ENCODE measurements at places on chromosomes 3 and 15.

DNA sequence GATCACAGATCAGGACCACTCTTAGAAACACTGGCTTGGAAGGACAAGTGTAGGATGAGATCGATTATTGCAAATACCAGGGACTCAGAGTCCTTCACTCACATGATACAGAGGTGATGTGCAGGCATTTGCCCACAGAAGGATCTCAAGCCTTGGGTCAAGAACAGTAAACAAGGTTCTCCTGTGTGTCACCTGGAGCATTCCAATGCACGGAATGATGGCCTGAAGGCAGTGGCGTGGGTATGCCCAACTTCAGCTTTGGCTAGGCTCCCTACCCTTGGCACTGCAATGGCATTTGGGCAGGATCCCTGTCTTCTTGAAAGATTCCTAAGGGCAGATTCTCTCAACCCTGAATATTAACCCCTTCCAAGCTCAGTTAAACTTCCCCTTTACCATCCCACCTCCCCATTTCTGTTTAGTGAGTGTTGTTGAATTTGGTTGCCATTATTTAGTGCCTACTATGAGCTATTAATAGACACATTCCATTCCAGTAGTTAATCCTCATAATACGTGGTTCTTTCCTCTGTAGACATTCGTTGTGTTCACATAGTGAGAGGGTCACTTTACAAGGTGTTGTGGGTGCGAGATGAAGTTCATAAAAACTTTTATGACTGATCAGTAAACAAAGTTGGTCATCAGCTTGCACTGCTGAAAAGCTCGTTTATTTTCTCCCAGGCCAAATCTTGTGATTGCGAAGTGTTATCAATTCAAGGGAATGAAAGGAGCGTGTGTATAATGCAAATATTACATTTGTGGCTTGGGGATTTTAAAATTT, 1.1 kb upstream of the LZTFL1 start:
- no peak for DNase-seq

DNA sequence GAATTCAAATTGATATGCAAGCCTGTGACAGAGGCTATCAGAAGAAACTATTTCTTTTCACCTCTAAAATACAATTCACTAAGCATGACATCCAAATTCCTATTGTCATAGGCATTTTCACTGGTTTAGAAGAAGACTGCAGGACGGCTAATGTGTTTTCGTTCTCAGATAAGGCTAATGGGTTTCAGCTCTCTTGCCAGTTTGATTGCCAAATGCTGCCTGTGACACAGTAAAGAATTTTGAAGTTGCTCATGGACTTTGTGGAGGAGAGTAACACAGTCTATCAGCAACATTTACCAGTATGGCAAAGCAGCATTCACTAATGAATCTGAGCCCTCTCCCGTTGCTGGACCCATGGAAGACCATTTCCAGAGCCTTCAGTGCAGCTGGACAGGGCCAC, 948.1 kb downstream of the FHIT start:
- no peak for DNase-seq

- DNase-seq = no peak
Observed at GRCh38 chr3:179100652-179101051, 29.0 kb upstream of the ZMAT3 start.

DNA sequence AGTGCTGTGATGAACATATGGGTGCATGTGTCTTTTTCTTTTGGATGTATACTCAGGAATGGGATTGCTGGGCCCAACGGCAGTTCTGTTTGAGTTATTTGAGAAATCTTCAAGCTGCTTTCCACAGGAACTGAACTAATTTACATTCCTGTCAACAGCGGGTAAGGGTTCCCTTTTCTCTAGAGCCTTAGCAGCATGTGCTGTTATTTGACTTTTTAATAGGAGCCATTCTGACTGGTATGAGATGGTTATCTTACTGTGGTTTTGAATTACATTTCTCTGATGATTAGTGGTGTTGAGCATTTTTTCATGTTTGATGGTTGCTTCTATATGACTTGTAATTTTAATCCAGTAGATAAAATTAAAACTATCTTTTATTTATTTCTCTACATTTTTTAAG, 1168.6 kb upstream of the ALCAM start:
- no peak for DNase-seq

GRCh38 chr3:133595341-133595740, 21.9 kb downstream of the CDV3 start:
- DNase-seq = no peak

DNA sequence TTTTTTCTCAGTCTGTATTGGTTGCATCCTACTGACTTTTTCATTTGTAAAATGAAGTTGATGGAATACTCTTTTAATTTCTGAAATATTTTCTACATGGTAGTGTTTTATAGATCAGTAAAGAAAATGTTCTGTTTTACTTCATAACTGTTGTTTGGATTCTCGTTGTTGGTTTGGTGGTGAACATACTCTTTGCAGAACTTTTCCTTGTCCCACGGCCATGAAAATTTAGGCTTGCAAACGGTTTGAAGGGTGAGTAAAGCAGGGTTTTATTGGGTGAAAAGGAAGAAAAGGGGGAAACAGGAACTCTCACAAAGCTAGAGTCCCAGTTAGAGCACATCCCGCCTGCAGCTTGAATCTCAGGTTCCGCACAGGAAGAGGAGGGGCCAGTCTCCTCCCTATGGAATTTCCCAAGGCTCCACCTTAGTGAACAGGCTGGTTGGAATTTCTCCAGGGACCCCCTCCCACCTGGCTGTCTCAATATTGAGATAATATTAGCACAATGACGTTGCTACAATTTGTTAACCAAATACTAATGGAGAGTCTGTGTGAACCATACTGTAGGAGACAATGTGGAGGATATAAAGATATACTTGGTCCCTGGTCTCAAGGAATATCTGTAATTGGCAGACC, 5.6 kb downstream of the PDCD6IP start:
- no peak for DNase-seq

DNA sequence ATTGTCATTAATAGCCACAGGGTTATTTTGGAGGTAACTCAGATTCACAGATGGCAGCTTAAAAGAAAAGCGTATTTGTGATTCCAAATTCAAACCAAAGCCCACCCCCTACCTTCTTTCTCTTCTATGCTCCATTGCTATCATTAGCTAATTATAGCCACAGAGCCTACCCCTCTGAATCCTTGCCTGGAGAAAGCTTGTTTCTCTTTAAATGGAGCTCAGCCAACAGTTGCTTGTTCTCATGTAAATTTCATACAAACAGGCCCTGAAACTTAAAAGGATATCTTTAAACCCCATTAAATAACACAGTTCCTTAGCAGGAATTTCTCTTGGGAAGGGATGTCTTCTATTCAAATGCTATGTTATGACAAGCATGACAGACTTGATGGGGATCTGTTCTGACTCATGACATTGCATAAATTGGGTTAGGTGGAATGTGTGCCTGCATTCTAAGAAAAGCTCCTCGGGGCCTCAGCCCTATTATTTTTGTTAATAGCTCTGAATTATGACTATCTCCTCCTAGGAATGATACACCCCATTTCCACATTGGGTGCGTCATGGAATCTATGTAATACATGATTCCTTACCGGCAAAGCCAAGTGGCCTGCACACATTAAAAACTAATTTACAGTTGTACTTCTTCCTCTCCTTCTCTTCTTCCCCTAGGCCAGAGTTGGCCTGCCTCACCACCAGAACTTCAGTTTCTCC, 265.8 kb downstream of the TAFA4 start:
- no peak for DNase-seq

GRCh38 chr3:33420966-33421365, 19.2 kb downstream of the UBP1 start:
- no peak for DNase-seq

DNA sequence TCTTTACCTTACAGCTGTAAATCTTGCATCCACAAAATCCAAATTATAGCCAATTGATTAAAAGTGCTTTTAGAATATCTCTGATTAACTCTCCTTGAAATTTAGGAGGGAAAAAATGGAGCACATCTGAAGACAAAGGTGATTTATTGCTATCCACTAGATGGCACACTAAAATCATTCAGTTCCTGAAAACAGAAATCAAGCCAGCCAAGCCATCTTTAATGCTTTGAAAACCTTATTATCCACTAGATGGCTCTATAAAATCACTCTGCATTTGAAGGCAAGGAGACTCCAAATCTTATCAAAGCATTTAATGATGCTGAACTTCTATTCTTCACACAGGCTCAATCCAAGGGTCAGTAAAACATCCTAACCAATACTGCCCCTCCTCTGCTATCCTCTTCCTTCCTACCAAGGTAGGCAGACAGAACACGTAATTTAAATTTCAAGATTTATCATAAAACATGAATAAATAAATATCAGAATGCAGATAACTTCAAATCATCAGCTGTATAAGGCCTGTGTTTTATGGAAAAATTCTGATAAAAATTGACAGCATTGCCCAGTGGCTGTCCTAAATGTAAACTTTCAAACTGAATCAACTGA, 48.4 kb downstream of the GOLIM4 start:
- DNase-seq = no peak

DNA sequence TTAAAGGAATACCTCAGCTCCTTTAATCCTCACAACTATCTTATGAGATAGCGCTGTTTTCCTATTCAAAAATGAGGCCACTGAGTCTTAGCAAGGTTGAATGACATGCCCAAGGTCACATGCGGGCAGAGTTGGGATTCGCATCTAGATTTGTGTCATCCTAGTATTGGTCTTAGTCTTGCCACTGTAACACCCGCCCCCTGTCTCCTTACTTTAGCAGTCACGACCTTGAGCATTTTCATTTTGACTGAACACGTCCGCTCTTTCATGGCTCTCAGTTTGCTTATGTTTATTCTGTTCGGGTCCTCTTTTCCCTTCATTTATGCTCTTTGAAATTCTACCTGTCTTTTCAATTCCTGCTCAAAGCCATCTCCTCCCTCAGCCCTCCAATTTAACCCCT, 112.5 kb upstream of the CADPS start:
- no peak for DNase-seq

DNA sequence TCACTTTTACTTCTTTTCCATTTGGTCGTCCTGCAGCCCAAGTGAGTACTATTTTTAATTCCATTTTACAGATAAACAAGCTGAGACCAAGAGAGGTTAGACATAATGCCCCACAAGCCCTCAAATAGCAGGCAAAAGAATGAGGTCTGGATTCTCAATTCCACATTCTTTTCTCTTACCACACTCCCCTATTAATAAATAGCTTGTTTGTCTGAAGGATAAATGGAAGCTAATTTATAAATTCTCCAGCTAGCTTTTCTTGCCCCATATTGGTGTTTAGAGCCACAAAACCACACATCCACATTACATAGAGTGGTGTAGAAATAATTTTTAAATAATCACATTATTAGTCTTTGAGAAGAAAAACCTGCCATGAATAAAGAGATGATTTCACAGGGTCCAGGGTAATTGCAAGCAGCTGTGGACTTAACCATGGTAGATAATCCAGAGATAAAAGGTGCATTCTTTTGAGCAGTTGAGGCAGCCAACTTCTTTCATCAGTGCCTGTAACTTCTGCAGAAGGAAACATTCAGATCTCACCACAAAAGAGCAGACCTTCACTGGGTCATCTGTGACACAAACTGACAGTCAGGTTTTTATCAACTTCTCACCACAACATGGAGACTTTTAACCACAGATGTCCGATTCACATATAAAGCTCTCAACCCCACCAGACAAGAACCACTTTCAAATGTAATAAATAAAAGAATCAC, 313.4 kb upstream of the STT3B start:
- DNase-seq = no peak

- no peak for DNase-seq
Observed at GRCh38 chr3:67635257-67635656, 19.2 kb downstream of the SUCLG2 start.

DNA sequence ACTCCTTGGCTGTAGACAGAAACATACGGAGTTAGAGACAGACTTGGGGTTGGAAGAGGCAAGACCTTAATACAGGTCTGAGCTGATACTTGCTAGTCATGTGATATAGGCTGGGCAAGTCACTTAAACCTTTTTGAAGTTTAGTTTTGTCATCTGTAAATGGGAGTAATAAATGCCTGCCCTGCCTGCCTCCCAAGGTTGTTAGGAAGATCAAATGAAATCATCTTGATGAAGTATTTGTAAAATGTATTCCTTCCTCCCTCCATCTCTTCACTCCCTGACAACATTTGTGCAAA, 2.9 kb downstream of the PXK start:
- DNase-seq = no peak

- DNase-seq = no peak
Observed at GRCh38 chr15:36608180-36608579, 28.8 kb downstream of the CDIN1 start.

GRCh38 chr15:84822653-84823281, 5.6 kb downstream of the ALPK3 start:
- no peak for DNase-seq

GRCh38 chr3:64696896-64697295, 9.1 kb upstream of the ADAMTS9 start:
- no peak for DNase-seq

DNA sequence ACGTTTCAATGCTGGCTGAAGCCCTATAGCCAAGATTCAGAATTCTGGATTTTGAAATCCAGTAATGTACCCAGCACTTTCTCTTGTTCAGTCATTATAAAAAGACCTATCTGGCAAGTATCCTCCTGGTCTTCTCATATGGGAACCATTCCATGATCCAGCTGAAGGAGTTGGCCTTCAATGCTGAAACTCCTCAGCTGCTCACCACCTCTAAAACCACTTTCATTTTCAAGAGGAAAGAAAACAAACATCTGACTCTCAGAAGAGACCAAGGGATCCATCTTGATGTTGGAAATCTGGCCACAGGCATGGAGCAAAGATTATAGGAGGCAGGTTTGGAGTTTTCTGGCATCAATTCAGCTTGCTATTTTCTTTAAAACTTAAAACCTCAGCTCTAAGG, 235.4 kb downstream of the FMN1 start:
- no peak for DNase-seq

- no peak for DNase-seq
Observed at GRCh38 chr15:87287156-87287555, 969.4 kb downstream of the NTRK3 start.

DNA sequence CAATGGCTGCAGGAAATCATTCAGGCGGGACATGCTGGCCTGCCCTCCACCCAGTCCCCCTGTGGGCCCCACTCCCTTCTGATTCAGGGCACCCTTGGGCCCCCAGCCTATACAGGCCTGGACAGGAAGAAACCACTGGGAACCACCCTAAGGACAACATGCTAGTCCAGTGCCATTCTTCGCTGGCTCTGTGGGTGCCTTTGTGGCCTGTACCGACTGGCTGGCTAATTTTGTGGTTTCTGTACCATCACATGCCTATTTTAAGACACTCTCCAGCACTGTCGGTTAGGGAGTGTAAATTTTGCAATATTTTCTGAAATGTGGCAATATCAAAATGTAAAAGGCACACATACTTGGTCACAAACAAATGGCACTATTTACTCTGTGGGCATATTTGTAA, 61.4 kb upstream of the POLG start:
- DNase-seq = no peak
